ENCODE measurements at places on chromosomes 5 and 9.

GRCh38 chr5:155598552-155598951 is 585.0 kb downstream of the KIF4B start:
- peak; percentile 89 for DNase-seq

GRCh38 chr5:149386166-149386565 is 7.1 kb upstream of the IL17B start:
- no peak for DNase-seq

GRCh38 chr9:121720311-121721057 is 69.0 kb downstream of the DAB2IP start:
- peak; percentile 94 for DNase-seq

DNA sequence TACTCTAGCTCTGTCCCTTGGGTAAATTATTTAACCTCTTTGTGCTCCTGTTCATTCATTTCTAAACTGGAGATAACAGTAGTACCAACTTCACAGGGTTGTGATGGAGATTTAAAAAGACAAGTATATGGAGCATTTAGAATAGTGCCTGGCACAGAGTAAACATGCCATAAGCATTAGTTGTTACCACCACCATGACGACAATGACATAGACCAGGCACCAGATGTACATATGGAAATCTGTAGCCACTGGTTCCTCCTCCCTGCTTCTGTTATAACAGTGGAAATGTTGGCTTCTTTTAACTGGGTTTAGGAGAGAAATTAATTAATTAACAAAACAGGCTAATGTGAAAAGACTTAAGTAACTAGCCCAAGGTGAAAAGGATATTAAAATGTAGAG is 217.5 kb downstream of the DENND1A start:
- no peak for DNase-seq

DNA sequence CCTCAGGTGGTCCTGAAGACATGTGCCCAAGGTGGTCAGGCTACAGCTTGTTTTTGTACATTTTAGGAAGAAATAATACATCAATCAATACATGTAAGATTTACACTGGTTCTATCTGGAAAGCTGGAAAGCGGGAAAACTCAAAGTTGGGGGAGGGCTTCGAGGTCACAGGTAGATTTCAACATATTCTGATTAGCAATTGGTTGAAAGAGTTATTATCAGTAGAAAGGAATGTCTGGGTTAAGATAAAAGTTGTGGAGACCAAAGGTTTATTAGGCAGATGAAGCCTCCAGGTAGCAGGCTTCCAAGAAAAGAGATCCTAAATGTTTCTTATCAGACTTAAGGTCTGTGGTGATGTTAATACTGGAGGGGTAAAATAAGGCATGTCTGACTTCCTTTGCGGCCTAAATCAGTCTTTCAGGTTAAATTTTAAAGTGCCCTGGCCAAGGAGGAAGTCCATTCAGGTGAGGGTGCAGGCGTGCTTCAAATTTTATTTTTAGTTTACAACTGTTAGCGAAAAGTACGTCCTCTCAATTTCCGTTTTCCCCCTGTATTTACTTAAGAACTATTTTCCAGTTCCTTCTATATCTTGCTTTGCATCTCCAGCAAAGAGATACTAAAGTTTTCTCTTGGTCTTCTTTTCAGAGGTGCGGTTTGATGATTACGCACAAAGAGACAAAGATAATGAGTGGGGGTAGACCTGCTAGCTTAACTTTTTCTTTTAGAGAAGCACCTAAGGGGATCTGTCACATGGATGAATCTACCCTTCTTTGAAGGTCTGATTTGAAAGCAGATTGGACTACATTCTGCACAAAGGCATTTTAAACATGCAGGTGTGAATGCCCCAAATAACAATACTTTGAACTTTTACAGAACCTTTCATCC is 578.6 kb downstream of the RAB3C start:
- DNase-seq, result no peak

GRCh38 chr9:115264313-115264712 is 146.4 kb upstream of the TNC start:
- DNase-seq, result no peak

DNA sequence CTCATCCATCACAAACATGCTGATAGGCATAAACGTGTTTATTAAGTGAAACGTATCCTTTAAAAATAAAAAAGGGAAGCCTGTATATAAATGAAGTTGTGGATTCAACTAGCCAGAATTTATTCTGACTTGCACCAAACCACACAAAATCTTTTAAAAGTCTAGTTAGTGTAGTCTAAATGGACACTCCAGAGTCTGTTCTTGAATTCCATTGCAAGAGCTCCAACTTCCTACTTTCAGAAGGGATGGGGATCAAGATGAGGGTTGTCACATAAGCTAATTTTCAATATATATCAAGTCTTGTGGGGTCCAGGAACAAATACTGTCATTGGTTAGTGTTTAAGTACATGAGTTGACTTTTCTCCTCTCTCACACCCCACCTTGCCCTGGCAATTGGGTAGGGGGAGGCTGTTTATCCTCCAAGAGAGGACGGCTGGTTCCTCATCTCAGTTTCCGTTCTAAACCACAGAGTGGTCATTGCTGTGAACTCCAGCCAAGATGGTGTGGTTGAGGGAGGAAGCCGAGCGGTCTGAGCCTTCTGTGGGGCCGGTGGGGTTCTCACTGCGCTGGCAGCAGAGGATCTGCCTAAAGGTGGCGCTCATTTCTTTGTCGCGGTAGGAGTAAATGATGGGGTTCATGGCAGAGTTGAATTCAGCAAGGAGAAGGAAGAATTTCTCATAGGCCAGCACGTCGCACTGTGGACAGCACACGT is 163.2 kb downstream of the LPAR1 start:
- no peak for DNase-seq

DNA sequence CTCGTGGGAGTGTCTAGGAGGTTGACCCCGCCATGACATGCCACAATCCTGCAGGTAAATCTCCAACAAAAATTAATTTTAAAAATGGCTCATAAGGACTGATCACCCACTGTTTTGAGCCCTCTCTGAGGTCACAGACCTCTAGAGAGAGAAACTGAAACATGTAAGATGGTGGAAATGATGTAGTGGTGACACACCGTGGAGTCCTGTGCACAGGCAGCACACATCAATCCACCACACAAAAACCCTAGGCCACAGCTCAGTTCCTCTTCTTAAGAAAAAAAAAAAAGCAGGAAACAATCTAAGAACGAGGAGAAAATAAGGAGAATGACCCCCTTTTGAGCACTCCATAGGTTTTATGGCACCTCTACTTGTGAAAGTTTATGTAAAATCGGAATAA is 93.8 kb upstream of the FAM120A start:
- no peak for DNase-seq

- DNase-seq, result peak; percentile 78
Measured at GRCh38 chr9:18014556-18014955, 435.7 kb downstream of the SH3GL2 start.

DNA sequence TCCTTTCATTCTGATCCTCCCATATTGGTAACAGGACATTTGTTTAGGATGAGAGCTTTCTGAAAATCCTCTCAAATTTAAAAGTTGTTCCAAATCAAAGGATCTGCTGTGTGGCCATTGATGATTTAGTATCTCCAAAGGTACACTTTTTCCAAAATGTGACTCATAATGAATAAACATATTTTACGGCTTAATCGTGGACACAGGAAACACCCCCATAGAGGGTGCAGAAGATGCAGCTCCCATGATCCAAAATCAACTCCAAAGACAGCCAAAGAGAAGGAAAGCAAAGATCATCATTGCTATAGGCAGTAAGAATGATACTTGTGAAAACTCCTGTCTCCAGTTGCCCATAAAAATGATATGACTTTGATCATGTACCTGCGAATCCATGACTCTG is 239.7 kb downstream of the PIK3R1 start:
- DNase-seq, result no peak

GRCh38 chr5:154390096-154390495 is 55.7 kb upstream of the SAP30L start:
- DNase-seq, result no peak

- peak; percentile 66 for DNase-seq
Measured at GRCh38 chr9:105413525-105413924, 34.3 kb upstream of the FSD1L start.

- peak; percentile 99 for DNase-seq
Measured at GRCh38 chr9:132531195-132531594, 51.2 kb upstream of the BARHL1 start.

DNA sequence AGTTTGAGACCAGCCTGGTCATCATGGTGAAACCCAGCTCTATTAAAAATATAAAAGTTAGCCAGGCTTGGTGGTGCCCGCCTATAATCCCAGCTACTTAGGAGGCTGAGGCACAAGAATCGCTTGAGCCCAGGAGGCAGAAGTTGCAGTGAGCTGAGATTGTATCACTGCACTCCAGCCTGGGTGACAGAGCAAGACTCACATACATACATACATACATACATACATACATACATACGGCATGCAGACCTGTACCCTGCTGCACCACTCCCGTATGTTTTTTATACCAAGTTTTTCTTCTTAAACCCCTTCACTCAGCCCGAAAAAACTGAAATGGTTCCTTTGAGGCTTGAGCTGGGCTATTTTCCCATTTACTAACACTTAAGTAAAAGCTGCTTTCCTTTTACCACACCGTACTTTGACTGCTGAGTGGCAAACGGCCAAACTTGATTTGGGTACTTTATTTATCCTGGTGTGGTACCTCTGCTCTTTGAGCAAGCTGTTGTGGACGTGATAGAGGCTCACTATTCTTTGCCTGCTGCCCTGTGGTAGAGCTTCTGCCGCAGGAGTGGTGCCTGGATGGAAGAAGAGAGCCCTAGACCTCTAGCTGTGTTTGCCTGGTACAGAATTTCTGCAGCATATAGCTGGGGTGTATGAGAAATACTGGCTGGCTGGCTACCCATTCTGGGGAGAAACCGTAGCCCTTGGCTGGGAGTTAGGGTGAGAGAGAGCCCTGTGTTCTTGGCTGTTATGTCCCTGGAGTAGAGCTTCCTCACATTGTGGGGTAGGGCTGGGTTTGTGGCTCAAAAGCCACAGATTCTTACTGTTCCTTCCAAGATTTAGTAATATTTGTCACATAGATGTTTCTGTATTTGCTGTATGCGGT is 19.4 kb downstream of the IPO11 start:
- DNase-seq, result no peak

DNA sequence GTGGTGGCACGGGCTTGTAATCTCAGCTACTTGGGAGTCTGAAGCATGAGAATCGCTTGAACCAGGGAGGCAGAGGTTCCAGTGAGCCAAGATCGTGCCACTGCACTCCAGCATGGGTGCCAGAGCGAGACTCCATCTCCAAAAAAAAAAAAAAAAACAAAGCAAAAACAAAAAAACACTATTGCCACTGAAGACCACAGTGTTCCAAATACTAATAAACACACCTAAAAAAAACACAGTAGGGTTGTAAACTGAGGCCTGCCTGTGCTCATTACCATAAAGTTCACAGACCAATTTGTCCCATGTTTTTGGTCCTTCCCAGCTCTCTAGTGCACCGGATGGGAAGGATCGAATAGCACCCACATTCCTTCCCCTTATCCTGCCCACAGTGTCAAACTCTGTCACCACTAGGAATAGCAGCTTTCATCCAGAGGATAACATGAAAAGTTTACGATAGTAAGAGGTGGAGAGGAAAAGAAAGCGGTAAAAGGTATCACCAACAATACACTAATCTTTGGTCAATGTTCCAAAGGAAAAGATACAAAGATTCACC is 49.2 kb downstream of the MYO10 start:
- no peak for DNase-seq

DNA sequence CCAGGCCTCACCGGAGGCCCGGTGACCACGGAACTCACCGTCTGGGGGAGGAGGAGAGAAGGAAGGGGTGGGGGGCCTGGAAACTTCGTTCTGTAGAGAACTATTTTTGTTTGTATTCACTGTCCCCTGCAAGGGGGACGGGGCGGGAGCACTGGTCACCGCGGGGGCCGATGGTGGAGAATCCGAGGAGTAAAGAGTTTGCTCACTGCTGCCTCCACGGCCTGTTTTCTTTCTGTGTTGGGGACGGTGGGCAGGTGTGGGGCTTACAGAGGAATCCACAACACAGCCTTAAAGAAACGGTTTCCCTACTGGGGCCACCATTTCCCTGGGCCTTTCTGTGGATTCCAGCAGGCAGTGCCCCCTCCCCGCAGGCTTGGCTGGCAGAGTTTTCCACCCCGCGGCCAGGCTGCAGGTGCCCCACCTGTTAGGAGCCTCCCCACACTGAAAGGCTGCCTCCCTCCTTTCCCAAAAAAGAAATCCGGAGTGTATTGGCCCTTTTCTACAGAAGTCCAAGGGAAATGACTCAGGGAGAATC is 80.8 kb downstream of the NTNG2 start:
- DNase-seq, result peak; percentile 58

DNA sequence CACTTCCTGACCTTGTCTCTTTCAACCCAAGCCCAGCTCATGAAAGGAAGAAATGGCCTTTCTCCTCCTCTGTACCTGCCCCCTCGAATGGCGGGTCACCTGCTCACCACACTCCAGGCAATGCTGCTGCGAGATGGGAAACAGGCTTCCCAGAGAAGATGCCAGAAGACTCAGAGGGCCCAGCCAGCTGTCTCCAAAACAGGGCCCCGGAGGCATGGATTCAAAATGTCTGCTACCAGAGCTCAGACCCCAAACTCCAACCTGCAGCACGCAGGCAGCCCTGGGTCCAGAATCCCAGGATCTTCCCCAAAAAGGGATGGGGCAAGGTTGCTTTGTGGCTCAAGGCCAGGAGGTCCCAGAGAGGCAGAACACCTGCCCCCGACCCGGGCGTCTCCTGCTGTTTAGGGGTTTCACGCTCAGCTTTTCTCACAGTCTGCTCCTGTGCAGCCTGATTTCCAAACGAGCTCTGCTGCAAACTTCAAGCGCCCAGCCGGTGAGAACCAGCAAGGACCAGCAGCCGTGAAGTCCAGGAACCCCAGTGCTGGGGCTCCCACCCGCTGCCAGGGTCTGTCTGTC is 42.5 kb downstream of the VAV2 start:
- no peak for DNase-seq

DNA sequence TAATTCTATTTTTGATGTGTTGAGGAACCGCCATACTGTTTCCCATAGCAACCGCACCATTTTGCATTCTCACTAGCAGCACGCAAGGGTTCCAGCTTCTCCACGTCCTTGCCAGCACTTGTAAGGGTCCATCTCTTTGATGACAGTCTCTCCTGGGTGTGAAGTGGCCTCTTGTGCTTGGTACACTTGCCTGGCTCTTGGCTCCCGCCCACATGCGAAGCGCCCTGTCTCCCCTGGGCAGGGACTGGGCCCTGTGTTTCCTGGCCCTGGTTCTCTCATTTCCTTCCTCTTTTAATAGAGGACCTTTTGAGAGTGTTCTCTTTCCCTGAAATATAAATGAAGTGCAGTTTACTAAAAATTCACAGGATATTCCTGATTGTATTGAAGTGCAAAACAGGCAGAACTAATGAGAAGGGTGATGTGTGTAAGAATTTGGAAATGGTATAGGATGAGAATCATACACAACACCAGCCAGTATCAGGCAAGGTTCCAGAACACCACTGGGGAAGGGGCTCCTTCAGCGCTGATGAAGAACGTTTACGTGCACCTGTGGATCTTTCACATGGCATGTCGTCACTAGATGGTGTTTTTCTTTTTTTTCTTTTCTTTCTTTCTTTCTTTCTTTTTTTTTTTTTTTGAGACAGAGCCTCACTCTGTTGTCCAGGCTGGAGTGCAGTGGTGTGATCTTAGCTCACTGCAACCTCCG is 73.0 kb downstream of the EHMT1 start:
- no peak for DNase-seq

- DNase-seq, result no peak
Measured at GRCh38 chr9:131700765-131701435, 39.0 kb downstream of the RAPGEF1 start.
